ENCODE measurements at places on chromosomes 1 and 21. TPM values are rescaled to one million over a fixed set of nuclear protein-coding genes. Genes with fewer than 3 reads are reported as not detected.

DNA sequence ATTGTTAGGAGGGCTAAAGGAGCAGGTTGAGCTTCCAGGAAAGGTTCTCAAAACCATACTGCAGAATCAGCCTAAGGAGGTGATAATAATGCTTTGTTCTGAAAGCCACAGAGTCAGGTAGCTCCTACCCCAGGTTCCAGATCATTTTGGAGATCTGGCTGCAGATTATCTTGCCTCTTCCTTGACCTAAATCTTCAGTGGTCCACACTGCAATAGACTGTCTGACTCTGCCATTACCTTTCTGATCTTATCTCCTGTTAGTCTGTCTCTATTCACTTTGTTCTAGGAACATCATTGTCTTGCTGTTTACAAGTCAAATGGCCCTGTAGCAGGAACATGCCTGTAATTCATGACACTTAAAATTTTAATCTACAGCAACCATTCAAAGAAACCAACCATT is 73.0 kb downstream of the HS2ST1 start:
- no peak for DNase-seq

- DNase-seq = no peak
Measured at GRCh38 chr1:43359696-43360095, 915 bp downstream of the CDC20 start.

DNA sequence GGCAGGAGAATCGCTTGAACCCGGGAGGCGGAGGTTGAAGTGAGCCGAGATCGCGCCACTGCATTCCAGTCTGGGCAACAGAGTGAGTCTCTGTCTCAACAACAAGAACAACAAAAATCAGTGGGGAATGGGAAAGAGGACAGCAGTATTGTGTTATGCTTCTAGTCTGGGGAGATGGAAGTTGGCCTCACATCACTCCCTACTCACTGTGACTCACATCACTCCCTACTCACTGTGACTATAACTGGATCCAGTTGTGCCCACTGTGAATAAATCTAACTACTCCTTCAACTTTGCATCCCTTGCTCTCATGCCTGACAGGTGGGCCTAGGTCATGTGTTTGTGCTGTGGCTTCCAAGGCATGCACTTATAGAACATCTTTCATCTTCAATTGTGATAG is 285.4 kb upstream of the USP24 start:
- no peak for DNase-seq

DNA sequence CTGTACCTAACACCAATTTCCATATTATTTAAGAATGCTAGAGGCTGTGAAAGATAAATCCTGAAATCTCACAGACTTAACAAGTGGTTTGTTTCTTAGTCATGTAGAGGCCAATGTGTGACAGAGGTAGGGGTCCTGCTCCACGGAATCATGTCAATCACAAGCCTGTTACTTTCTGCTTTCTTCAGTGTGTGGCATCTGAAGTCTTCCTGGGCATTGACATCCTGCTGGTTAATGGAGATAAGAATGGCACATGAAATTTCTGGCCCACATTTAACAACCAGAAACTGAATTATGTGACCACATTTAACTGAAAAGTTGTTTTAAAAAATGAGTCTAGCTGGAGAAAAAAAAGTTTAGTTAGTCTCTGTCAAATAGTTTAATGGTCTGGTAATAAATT is 68.3 kb upstream of the PLA2G4A start:
- no peak for DNase-seq

DNA sequence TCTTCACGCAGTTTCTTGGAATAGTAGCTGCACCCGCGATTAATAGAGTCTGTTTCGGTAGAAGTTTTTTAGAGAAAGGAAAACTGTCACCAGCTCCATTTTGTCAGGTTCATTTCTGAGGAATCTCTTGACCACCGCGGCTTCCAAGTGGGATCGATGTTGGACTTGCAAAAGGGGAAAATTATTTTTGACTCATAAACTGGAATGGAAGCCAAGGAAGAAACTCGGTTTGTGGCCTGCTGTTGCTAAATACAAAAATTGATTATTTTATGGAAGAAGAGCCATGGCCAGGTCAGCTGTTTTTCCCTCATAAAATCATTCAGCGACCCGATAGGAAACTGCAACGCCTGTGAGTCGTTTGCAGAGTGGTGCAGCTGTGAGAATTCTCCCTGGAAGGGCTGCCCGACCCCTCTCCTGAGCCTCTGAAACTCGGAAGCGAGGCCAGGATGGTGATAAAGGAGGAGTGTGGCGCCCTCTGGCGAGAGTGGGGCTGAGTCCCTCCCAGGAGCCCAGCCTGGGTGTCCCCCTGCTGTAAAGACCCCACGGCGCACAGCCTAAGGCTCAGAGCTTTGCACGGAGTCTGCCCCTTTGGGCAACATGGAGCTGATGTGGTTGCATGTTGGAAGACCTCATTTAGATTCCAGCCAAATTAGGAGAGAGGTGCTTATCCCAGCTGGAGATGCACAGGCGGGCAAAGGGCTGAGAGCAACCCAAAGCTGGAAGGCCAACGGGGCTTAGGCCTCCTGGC is 83.6 kb upstream of the SLC25A33 start:
- peak; percentile 66 for DNase-seq

GRCh38 chr1:197663162-197663953 is 111.9 kb downstream of the DENND1B start:
- no peak for DNase-seq

ELAPOR1 gene
- 15.9 TPM for total RNA-seq

SLC22A15 gene
- total RNA-seq = 11.4 TPM

FHAD1 gene
- total RNA-seq = 0.41 TPM

All from frontal cortex (tissue), 4 donors.